Activated CD4-positive, alpha-beta memory T cell treated with anti-CD3 and anti-CD28 coated beads, Interleukin-2, amount 10 ng/mL, durations not matched to agents 7 days and 5 days (primary cell): ENCODE measurements at places on chromosomes 5 and 9.

GRCh38 chr5:146588331-146589027 lies 72.5 kb upstream of the GPR151 start:
- no peak for DNase-seq

- DNase-seq, result no peak
Observed at GRCh38 chr5:873328-873727, 19.3 kb downstream of the BRD9 start.

GRCh38 chr5:177507596-177508220 lies 1.9 kb downstream of the DOK3 start:
- DNase-seq, result no peak

- DNase-seq, result no peak
Observed at GRCh38 chr5:91386120-91386519, 3.0 kb upstream of the ARRDC3 start.

DNA sequence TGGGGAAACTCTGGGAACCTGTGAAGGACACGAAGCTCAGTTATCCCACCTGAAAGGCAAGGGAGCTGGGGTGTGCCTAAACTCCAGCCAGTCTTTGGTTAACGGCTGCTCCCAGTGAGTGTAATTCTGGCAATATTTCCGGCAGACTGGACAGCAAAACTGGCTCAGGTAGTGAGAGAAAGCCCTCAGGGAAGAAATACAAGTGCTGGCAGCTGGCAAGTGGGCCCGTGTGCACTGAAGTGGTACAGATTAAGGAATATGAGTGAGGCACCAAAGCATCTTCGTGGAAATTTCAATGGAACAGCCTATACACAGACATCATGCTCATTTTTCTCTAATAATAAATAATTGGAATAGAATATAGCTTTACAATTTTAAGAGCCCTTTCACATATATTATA lies 56.2 kb downstream of the ABHD17B start:
- DNase-seq, result no peak

- no peak for DNase-seq
Observed at GRCh38 chr9:3585606-3586005, 59.8 kb upstream of the RFX3 start.
